Endothelial cell of umbilical vein (primary cell): ENCODE measurements at places on chromosomes 4 and X.
A peak's percentile ranks its signal among the peaks of the same experiment; 100 is the strongest.

DNA sequence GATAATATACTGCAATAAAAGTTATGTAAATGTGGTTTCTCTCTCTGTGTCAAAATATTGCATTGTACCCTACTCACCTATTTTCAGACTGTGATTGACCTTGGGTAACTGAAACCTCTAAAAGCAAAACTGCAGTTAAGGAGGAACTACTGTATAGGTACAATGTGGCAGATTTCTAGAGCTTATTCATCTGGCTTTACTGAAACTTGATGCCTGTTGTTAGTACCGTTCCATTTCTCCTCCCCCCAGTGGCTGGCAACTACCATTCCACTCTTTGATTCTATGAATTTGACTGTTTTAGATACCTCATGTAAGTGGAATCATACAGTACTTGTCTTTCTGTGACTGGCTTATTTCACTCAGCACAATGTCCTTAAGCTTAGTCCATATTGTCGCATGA, 61.9 kb downstream of the HOPX start:
- DNase-seq, result peak; percentile 29

DNA sequence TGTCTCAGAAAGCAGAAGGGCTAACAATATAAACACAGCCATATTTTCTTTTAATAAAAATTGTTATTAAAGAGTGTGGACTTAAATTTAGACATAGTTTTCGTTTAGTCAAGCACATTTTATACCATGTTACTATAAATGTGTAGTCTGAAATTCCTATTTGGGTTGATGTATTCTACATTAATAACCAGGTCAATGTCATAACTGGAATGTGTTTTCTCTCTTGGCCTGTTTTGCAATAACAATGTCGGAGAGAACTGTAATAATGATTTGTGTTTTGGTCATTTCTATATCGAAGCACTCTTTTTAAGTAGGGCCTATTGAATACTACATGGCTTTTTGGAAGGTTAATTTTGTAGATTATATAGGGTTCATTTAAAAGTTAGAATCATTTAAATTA, 5.5 kb downstream of the USO1 start:
- DNase-seq, result peak; percentile 23

DNA sequence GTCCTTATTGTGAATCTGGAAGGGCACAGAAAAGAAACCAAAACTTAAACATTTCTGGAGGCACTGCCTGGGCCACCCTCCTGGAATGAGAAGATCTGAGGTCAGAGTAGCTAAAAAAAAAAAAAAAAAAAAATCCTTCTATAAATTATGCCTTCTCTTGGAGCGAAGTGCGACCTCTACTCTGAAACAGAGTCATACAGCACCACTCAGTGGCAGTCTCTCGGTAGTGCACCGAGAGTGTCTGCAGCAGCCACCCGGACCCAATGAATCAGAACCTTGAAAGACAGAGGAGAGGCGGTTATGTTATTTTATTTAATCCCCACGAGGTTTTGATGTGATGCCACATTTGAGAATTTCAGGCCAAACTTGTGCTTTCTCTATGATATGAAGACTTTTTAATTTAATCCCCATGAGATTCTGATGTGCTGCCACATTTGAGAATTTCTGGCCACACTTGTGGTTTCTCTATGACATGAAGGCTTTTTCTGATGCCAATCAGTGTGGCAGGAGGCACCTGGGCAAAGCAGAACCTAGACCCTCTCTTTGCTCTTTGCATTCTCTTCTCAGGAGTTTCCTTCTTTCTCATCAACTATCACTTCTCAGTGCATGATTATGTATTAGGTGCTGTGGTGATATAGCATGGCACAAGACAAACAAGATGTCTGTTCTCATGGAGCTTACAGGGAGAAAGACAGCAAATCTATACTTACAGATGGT, 5.6 kb upstream of the CT47C1 start:
- DNase-seq, result peak; percentile 64

- DNase-seq, result peak; percentile 55
Observed at GRCh38 chr4:138174981-138175794, 67.0 kb downstream of the SLC7A11 start.

DNA sequence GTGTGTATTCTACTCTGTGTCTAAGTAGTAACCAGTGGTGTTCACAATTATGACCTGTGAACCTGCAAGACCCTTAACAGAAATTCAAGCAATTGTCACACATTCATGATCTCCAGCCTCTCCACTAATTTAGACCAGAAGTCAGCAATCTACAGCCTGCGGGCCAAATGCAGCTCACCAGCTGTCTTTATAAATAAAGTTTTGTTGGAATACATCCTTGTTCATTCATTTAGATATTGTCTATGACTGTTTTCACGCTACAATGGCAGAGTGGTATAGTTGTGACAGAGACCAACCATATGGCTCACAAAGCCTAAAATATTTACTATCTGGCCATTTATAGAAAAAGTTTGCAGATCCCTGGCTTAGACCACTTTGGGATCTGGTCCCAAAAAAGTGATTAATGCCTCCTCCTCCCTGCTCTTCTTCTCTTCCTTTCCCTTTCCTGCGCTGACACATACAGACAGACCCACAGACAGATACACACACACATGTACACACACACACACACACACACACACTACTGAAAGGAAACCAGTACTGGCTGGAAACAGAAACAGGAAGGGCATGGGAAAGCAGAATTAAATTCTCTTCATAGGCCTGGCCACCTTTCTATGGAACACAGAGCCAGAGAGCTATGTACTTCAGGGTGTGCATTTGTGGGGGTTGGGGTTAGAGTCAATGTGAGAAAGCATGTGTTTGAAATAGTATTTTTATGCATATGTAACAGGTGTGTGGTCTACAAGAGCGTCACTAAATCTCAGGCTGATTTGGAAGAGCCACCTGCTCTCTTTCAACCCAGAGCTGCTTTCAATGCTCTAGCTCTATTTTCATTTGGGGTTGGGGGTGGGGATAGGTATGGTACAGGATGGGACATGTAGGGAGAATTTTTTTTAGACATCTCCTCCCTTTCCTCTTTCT, 49.7 kb upstream of the TMEM164 start:
- peak; percentile 27 for DNase-seq

GRCh38 chr4:170170861-170171260, 81.1 kb upstream of the AADAT start:
- DNase-seq, result no peak

GRCh38 chr4:158949099-158949498, 153.8 kb upstream of the RAPGEF2 start:
- DNase-seq, result peak; percentile 82

DNA sequence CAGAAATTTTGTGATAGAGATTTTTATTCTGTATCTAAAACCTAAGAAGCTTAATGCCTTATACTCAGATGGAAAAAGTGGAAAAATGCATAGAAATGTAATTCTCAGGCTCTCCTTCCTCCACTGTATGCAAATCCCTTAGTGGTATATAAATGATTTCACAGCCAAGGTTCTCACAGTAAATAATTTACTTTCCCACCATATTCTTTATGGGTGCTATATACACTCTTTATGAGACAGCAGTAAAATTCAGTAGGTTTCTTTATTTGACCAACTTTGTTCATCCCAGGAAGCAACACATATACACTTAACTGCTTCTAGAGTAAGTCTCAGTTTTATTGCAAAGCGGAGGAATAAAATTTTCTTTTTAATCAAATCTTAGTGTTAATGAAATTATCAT, 1399.7 kb downstream of the PCDH7 start:
- no peak for DNase-seq

- DNase-seq, result no peak
Observed at GRCh38 chrX:136417806-136418205, 69.9 kb upstream of the BRS3 start.

GRCh38 chr4:19372390-19372789, 879.3 kb upstream of the SLIT2 start:
- no peak for DNase-seq

DNA sequence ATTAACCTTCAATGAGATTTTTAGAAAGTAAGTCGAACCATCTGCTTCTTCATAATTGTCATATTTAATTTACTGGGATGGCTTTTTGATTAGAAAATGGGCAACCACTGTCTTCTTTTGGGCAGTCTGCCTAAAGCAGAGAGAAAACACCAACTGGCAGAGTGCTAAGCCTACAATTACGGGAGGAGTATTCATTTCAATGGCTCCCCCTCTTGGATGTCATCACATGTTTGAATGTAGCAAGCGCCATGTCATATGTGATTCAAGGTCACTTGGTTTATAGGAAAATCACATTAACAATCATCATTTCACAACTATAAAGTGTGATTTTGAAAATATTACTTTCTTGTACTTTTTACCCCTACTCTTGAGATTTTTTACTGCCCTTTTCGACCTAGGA, 261.9 kb downstream of the FRMPD4 start:
- no peak for DNase-seq

DNA sequence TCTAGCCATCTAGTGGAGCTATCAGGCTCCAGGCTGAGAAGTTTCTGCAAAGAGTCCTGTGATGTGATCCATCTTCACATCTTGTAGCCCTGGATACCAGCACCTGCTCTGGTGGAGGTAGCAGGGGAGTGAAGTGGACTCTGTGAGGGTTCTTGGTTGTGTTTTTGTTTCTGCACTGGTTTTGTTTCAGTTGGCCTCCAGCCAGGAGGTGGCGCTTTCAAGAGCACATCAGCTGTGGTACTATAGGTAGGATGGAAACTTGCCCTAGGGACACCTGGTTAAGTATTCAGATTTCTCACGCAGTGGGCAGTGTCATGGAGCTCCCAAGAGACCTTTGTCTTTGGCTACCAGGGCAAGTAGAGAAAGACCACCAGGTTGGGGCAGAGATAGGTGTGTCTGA, 257.5 kb upstream of the SLC7A11 start:
- DNase-seq, result no peak

GRCh38 chrX:44875185-44875489, 2.1 kb downstream of the KDM6A start:
- no peak for DNase-seq

- DNase-seq, result peak; percentile 73
Observed at GRCh38 chrX:40933706-40934425, 151.4 kb upstream of the USP9X start.

DNA sequence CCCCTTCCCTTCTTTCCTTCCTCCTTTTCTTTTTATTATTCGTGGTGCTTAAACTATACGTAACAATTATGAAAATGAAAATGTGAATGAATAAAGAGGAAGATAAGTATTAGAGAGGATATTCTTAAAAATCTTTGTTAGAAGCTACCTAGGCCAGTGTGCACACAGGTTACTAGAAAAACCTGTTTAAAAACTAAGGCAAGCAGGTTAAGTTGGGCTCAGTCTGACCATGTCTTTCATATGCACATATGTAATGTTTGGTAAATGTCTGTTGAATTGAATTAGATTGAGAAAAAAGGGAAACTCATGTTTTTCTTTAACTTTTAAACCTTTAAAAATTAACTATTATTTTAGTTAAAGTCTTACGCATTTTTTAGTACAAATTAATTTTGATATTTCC, 7.8 kb downstream of the SHROOM3 start:
- no peak for DNase-seq
